ENCODE measurements at places on chromosomes 3 and 15. TPM values are rescaled to one million over a fixed set of nuclear protein-coding genes. Genes with fewer than 3 reads are reported as not detected.

MRAS gene
- total RNA-seq: 28.0 TPM

DNA sequence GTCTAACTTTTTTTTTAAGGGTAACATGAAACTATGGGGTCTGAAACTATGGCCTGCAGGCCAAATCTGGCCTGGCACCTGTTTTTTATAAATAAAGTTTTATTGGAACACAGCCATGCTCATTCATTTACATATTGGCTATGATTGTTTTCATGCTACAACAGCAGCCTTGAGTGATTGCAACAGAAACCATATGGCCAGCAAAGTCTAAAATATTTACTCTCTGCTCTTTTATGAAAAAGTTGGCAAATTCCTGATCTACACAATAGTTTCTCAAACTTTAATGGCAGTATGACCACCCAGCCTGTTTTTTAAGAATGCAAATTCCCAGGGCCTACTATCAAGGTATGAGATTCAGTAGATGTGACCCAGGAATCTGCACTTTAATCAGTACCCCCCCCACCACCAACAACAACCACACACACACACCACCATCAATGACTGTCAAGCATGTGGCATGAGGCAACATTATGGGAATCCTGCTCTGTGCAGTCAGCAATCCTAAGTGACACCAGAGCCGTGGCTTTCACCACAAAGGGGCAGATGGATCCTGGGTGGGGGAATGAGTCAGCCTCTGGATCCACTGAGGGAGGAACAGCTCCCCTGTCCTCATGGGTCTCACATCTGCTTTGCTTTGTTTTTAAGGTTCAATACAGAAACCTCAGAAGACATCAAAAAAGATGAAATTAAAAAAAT, 142.8 kb downstream of the NTRK3 start:
- no peak for DNase-seq

GRCh38 chr3:170355738-170356595, 1.5 kb upstream of the SKIL start:
- peak; percentile 35 for DNase-seq

NBEAL2 gene
- 50.9 TPM for total RNA-seq

FRMD4B gene
- total RNA-seq: 28.8 TPM

DNA sequence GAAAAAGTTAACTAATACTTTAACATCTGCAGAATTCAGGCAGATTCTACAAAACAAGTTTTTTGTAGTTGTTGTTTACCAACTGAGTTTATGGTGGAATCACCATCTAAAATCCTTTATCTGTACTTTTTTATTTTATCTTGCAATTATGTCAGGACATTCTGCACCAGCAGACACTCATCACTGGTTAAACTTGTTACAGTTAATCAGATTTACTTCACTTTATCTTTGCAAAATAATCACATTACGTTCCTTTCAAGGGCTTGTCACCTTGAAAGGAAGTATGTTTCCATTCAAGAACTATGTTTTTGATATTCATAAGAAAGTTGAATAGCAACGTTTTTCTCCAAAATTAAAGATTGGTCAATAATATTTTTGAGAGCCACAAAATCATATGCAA, 796.6 kb upstream of the ROBO1 start:
- no peak for DNase-seq

ZCWPW2 gene
- 1.7 TPM for total RNA-seq

- peak; percentile 35 for DNase-seq
Observed at GRCh38 chr3:156149876-156150275, 29.5 kb downstream of the KCNAB1 start.

DNA sequence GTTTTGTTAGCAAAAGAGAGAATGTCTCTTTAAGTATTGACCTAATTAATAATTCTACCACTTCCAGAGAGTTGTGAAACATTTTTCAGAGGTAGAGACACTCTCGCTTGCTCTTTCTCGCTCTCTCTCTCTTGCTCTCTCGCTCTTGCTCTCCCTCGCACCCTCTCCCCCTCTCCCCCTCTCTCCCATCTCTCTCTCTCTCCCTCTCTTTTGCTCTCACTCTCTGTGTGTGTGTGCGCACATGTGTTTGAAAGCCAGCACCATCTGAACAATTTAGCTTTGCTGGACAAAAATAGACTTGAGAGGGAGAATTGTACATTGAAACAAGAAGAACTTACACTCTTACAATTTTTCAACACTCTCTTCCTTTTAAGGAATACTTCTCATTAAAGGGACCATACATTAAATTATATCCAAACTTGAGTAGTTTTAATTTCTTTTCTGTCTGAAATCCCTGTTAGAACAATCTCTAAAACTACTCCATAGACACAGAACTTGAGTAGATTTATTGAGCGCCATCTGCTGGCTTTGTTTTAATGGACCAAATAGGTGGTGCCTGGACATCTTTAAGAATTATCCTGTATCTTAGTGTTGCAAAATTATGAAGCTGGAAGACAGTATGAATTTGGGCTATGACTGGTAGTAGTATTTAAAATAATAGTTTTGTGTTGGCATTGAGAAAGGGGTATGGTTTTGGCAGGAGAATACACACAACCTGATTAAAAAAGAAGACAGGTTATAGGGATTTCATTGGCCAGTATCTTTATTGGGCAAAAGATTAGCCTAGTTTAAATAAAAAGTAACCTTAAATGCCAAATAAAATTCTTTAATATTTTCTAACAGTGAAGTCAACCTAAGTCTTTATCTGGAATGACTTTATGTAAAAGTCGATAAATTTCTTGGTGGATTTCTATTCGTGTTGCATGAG, 124.6 kb downstream of the AKAP13 start:
- peak; percentile 86 for DNase-seq

ZNF80 gene
- not detected for total RNA-seq

DNA sequence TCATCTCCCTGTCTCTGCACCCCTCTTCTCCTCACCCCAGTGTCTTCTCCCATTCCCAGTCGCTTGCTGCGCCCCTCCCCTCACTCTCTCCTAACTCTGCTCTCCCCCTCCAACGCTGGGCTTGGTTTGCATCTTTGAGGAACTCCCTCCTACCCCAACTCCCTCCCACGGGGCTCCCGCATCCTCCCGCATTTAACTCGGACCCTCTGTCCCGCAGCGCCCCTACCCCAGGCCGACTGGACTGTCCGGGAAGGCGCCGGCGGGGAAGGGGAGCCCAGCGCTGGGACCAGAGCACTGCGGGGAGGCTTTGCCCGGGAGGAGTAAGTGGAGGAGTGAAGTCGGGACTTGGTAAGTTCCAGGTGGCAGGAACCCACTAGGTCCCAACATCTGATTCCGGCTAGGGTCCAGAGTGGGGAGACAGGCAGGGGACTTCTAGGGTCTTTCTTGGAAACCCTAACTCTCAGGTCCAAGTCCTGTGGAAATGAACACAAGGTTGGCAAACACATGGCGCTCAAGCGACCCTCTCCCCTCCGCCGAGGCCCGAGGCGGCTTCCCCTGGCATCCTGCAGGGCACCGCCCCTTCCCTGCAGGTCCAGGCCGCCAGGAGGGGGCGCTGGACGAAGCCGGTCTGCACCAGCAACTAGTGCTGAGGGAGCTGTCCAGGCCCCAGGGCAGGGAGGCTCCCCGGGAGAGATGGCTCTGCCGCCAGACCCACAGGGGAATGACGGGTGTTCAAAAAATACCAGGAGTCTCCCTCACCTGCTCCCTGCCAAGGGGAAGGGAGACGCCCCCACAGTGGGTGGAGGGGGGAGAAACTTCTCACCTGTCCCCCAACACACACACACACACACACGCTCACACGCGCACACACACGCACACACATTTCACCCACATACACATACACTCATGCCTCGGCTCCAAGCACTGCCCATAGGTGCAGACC, 53.2 kb downstream of the LHFPL4 start:
- peak; percentile 60 for DNase-seq

GRCh38 chr3:86830566-86830965, 160.4 kb downstream of the VGLL3 start:
- no peak for DNase-seq

GRCh38 chr3:176776622-176777175, 420.6 kb downstream of the TBL1XR1 start:
- no peak for DNase-seq

PDIA3 gene
- total RNA-seq: 66.6 TPM

- DNase-seq: no peak
Observed at GRCh38 chr3:182969277-182969676, 11.1 kb downstream of the DCUN1D1 start.

DNA sequence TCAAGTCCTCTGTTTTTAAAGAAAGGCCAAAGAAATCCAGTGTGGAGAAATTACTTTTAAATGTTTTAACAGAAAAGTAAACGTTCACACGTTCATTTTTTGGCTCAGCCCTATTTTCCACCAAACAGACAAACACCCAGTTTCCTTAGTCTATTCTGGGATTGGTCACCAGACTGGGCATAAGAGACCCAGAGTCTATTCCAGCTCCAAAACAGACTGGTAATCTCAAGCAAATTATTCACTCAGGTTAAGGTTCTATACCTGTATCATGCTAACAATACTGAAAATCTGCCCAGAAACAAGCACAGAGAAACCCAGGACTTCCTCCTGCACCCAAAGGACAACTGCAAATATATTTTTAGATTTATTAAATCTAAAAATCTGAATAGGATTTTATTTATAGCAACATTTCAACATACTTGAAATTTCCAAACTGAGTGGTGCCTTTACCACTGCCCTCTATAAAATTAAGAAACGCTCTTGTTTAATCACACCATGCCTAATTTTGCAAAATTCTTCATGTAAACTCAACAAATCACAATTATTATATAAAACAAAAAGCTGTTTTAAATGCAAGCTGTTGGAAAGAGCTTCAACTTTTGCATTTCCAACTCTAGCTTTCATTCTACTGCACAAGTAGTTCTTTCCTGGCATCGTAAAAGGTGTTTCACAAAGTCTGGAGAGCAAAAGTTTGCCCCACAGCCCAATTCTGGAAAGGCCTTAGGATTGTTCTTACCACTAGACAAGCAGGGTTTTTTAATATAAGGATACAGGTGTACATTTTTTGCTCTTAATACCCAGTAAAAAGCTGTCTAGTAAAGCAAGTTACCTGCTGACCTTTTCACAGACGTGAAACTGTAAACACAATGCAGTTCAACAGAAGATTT, 18.7 kb downstream of the ZNF148 start:
- DNase-seq: no peak

- DNase-seq: no peak
Observed at GRCh38 chr15:83471307-83471866, 24.2 kb downstream of the SH3GL3 start.

TUSC7 gene
- total RNA-seq: not detected

PIGZ gene
- total RNA-seq: 11.2 TPM

DNA sequence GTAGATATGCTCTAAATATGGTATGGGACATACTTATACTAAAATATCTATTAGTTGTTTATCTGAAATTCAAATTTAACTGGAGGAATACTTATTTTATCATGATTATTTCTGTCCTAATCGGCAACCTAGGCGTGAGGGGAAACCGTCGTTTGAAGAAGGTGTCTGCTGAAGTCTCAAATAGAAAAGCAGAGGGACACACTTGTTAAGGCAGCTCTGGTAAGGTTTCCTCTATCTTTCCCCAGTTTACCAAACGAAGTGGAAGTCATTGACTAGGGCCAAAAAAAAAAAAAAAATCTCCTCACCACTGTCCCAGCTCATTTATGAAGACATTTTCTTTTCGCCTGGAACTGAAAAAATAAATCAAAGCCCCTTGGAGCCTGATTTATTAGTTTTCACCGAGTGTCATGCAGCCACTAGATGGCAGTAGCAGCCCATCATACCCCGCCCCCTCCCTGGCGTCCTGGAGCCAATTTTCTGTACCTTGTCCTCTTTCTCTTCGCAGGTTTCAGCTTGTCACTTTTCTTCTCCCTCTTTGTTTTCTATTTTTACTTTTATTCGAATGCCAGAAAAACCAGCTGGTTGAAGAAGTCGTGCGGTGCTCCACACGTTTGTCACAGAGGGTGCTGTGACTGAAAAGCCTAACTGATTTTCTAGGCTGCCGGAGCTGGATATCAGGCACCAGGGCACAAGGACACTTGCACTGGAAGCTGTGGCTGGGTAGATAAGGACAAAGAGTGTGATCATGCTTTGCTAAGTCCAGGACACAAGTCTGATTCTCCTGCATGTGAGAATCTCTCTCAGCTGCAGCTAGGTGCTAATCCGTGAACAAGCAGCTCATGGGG, 238.7 kb downstream of the ZPLD1 start:
- peak; percentile 88 for DNase-seq

DNA sequence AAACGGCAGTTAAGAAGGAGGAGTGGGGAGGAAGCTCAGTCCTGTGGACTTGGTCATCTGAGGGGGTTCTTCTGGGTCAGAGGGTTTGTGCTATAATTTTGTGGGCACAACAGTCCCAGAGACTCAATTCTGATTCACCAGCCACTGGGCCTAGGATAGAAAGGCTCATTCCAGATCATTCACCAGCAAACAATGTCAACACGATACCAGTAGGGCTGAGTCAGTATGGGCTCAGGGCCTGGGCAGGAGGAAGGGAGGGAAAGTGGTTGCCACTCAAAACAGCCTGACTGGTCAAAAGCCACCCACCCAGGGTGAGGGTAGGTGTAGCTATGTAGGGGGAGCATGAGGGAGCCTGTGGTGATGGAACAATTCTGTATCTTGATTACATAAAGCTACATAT, 86.9 kb upstream of the MEX3B start:
- DNase-seq: no peak

DNA sequence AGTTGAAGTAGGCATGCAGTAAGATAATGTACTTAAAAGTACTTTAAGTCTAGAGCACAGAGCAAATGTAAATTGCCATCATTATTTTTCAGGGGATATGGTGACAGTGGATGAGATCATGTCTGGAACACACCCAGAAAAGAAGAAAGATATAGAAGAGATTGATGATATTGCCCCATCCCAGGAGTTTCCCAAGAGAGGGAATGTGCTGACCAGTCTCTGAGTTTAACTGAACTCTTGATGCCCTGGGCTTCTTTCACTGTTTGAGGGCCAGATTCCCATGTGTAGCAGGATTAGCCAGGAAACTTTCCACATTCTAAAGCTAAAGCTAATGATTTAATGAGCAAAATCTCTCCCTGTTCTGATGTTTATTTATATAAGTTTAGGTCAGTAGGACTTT, 366.8 kb upstream of the UMPS start:
- peak; percentile 74 for DNase-seq

DNA sequence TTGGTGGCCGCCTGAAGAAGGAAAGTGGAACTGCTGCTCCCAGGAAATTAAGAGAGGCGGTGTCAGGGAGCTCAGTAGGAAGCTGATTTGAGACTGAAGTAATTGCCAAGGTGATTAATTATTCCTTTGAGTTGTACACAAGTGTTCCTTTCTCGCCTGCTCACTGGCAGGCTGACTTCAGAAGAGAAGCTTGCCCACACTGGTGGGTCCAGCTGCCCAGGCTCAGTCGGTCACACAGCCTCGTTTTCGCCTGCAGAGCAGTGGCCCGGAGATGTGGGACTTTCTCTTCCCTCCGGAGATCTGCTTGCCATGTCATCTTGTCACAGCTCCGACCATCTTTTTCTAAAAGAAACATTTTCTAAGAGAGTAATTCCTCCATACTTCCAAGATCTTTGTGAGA, 478.0 kb downstream of the MCTP2 start:
- no peak for DNase-seq

- no peak for DNase-seq
Observed at GRCh38 chr3:101988596-101988995, 139.3 kb downstream of the NFKBIZ start.

GRCh38 chr3:124014366-124014942, 22.5 kb upstream of the ROPN1 start:
- no peak for DNase-seq

PLIN1 gene
- 7.6 TPM for total RNA-seq

- no peak for DNase-seq
Observed at GRCh38 chr15:62950462-62950931, 92.0 kb upstream of the TPM1 start.

GRCh38 chr3:78141269-78141668, 1101.4 kb downstream of the ROBO2 start:
- DNase-seq: no peak
